H7 (cell line): ENCODE measurements at places on chromosomes 2 and 18.

- DNase-seq: no peak
Observed at GRCh38 chr18:79624356-79625170, 55.0 kb upstream of the CTDP1 start.

GRCh38 chr2:133194362-133194655, 374.0 kb downstream of the NCKAP5 start:
- no peak for DNase-seq

GRCh38 chr2:47206181-47206580, 51.1 kb upstream of the STPG4 start:
- no peak for DNase-seq

- peak; percentile 87 for DNase-seq
Observed at GRCh38 chr18:57427429-57428201, 7.6 kb upstream of the ONECUT2 start.

DNA sequence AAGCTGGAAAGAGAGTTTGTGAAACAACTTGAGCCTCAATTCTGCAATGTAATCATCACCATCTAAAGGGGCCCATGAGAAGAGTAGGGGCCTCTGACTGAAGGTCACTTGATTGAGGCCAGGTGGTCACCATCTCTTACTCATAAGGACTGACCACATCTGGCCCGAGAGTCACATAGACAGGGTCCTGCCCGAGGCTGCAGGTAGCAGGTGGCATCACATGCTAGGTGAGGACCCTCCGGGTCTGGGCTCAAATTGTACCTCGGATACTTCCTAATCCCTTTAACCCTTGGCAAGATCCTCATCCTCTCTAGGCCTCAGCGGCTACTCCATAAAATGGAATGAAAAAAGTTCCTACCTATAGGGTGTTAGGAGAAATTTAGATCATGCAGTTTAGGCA, 16.7 kb downstream of the FHL2 start:
- DNase-seq: no peak

- no peak for DNase-seq
Observed at GRCh38 chr2:30030361-30030760, 109.0 kb upstream of the ALK start.

- peak; percentile 83 for DNase-seq
Observed at GRCh38 chr2:222319586-222320435, 21.0 kb upstream of the PAX3 start.

DNA sequence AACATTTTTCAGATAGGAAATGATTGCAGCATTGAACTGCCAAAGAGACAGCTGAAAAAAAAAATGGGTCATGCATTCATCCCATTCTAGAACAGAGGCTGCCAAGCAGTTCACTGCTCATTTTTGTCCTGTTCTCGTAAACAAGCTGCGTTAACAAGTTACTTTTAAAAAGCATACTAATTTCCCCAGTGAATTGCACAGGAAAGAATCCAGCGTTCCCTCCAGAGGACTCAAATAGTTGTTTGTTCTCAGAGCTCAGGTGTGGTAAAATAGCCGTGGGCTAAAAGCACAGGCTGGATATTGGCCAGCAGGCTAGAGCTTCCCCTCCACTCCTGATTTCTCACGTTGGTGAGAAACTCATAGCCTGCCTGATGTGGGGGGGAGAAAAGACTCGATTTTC, 76.1 kb upstream of the AQP4 start:
- DNase-seq: no peak

- no peak for DNase-seq
Observed at GRCh38 chr2:122209377-122209776, 453.9 kb downstream of the TSN start.

DNA sequence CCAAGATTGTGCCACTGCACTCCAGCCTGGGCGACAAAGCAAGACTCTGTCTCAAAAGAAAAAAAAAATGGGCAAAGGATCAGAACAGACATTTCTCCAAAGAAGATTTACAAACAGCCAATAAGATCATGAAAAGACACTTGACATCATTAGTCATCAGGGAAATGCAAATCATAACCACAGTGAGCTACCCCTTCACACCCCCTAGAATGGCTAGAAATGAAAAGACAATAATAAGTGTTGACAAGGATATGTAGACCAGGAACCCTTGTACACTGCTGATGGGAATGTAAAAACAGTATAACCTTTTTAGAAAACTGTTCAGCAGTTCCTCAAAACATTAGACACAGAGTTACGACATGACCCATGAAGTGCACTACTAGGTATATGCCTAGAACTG, 18.4 kb upstream of the MTERF4 start:
- DNase-seq: no peak

GRCh38 chr2:44972771-44973535, 31.5 kb downstream of the SIX3 start:
- no peak for DNase-seq

DNA sequence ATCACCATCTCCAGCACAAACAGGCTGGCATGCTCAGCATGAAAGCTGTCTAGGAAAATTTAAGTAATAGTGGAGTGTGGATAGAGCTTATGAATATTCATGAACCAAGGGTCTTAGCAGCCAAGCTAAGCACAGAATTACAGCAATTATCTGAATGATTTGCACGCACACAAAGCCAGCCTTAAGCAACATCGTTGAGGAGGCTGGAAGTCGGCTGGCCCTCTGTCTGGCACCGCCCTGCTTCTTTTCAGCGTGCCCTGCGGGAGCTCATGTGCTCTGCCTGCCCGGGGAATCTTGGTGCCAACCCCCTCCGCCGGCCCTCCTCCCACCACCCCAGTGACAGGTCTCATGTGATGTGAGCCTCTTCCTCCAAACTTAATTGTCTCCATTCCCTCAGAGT, 540.1 kb downstream of the CMPK2 start:
- DNase-seq: peak; percentile 28

- DNase-seq: no peak
Observed at GRCh38 chr2:71516253-71516888, 63.0 kb downstream of the DYSF start.

DNA sequence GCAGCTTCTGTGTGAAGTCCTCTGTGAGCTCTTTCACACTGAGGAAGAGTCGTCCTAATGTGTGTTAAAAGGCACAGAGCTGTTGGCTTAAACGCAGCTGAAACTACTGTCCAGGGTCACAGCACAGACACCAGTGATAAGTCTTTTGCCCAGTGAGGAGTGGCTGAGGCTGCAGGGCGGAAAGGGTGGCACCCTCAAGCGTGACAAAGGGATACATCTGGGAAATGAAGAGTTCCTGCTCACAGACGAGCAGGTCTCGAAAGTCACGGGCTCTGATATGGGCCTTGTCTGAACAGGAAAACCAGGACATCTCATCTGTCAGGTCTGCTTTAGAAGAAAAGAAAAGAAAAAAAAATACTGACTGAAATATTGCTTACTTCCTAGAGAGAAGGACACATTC, 36.5 kb downstream of the TGIF1 start:
- DNase-seq: no peak

DNA sequence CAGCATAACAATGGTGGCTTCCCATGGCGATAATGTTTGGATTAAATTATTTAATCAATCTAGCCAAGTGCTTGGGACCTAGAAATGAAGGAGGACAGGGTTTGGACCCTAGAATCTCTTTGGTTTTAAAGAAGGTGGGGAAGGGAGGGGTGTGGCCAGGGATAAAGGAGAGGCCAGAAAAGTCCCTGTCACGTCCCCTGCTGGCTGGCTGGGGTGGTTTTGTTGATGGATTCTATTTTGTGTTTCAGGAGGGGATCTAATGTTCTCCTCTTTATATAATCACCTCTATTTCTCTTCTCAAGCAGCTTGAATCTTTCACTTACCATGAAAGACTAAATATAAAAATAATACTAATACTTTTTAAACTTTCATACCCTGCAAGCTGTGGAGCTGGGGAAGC, 52.6 kb upstream of the GALR1 start:
- DNase-seq: peak; percentile 73

GRCh38 chr2:235063471-235063961, 111.7 kb downstream of the SH3BP4 start:
- no peak for DNase-seq

DNA sequence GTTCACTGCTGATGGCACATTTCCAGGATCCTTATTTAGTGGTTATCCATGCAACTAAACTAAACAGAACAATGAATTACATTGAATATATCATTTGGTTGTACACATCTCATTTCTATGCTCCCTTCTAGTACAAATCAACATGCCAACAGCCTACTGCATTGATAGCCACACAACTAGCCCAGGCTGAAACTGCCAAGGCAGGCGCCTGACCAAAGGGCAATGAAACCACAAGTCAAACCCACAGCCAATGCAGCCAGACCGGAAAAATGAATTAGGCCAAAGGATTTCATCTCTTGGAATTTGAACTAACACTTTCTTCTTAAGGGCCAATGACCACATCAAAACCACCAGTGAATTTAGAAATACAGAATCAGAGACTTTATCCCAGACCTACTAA, 196.4 kb downstream of the NOL4 start:
- DNase-seq: no peak

DNA sequence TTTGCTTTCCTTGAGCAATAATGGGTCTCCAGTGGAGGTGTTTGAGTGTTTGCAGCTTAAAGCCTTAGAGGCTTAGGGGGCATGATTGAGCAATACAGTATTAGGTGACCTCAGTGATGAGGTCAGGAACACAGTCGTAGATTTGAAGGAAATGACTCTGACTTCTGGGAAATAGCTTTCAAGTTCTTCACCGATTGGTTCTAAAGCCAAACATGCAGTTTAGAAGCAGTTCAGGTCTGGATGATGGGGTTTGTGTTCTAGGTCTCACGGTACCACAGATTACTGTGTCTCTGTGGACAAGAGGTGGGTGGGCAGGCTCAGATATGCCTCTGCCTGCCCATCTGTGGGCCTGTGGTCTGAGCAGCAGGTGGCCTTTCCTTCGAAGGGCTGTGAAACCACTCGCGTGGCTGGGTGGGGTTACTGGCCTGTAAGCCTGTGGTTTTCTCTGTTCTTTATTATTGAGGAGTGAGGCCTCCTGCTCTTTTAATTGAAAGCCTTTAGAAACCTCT, 7.8 kb downstream of the MTHFD2 start:
- no peak for DNase-seq

- peak; percentile 51 for DNase-seq
Observed at GRCh38 chr2:111900859-111901258, 2.5 kb downstream of the MERTK start.

- no peak for DNase-seq
Observed at GRCh38 chr2:81242501-81242900, 937.9 kb upstream of the LRRTM1 start.

DNA sequence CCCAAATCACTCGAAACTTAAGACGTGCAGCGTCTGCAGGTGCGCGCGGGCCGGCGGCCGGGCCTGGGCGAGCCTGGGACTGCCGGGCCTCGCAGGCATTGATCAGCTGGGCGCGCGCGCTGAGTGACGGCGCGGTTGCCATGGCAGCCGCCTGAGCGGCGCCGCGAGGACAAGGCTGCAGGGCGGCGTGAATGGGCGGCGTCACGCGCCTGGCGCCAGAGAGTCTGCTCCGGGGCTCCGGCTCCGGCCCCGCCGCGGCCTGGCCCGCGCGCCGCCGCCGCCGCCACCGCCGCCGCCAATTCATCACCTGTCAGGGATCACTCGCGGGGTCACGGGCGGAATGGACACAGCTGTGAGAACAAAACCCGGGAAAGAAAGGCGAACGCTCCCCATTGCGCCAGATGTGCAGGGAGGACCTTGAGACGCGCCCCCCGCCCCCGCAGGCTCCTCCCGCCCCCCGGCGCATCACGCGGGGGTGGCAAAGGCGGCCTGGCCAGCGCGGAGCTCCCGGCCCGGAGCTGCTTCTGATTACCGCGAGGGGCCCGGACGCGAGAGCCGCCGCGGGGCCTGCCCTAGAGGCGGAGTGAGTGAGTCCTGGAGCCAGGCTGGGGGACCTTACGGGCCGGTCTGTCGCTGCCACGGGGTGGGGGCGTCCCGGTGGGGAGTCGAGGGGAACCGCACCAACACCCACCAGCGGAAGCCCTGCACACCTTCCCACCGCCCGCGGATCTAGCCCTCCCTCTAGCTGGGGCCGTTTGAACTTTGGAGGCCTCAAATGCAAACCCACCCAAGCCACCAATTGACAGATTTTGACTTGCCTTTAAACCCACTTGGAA, 2.9 kb upstream of the ID2 start:
- peak; percentile 97 for DNase-seq

GRCh38 chr18:70998490-70998889, 709.6 kb downstream of the SOCS6 start:
- DNase-seq: peak; percentile 5

- peak; percentile 92 for DNase-seq
Observed at GRCh38 chr2:127859712-127860085, 1.7 kb upstream of the POLR2D start.

DNA sequence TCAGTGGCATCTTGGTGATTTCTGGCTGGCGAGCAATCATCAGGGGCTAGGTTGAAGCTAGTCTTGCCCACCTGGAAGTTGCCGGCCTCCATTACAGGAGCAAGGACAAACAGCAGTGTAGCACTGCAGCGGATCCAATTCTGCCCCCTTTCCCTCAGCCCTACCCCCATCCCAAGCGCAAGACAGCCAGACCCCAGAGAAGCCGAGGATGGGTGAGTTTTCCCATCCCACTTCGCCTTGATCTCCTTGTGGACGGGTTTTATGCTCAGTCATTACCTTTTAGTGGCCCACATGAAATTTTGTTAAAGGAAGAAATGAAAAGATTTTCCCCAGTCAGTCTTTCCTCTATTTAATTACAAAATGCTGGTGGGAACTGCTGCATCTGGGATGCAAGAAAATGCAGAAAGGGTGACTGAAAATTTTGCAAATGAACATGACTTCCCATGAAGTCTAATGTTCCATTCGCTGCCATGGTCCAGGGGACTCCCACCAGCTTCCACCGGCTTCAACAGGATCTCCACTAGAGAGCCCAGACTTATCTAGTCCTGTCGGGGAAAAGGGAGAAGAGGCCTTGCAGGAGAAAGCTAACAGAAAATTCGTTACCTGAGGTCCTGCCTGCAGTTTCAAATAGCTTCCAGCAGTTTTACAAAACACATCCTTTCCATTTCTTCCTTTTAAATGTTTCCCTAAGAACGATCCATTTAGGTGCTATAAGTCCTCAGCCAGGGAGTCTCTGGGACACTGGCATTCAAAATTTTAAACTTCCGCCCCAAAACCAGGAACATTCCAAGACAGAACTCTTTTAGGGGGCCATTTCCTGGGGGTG, 1.9 kb upstream of the HOXD9 start:
- DNase-seq: no peak

DNA sequence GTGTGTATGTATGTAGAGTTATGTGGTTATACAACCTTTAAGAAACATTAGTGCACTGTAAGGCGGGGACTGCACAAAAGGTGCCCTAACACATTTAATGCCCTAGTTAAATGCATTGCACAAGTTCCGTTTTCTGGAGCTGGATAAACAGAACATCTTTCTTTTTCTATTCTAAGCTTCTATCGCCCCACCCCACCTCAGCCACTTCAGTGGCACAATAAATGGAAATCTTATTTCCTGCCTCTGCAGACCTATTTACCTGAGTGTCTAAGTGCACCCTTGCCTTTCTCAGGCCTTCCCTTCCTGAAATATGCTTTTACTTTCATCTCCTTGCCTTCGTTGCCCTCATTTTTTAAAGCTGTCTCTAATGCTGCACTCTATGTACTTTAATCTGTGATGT, 123.5 kb downstream of the TANC1 start:
- DNase-seq: no peak
